ENCODE measurements at places on chromosomes 2 and 18.

DNA sequence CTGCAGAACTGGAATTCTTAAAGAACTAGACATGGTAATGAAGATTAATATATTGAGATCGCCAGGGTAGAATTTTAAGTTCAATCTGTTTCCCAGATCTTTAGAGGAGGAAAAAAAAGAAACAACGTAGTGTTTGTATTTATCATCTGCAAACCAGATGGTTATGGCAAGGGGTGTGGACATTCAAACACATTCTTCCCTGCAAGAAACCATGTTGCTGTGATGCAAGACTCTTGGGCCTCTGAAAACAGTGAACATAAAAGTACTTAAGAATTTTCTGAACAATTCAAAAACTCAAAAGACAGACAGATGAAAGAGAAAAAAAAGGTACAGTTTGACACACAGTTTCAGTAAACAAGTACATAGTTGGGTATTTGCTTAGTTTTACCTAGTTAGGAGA is 35.6 kb downstream of the COL5A2 start:
- no peak for DNase-seq

DNA sequence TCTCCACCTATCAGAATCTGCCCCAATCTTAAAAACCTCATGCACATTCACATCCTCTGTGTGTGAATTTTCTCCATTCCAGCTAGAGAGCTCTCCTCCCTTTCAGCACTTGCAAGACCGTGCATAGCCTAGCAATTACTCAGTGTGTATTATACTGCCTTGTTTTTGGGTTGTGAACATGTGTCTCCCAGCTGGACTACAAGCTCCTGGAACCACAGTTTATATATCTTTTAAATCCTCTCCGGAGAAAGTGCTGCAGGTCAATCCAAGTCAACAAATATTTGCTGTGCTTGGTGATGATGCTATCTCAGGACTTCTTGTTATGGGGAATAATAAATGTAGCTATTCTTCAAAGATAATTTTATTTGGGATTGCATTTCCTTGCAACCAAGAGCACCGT is 58.2 kb upstream of the MEX3C start:
- DNase-seq: no peak

DNA sequence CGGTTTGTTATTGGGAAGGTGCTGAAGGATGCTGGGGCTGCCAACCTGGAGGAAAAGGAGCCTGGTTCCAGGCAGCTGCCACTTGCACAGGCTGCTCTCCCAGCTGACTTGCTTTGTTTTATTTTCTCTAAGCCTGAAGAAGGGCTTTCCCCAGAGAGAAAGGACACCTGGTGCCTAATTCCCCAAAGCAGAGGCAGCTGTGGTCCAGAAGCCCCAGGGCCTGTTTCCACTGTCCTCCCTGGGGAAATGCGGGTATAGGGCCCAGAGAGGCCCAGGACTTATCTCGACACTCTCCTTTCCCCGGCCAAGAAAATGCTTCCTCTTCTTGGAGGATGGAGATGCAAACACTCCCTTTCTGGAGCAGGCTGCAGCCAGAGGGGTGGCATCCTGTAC is 30.1 kb downstream of the INO80C start:
- DNase-seq: no peak

DNA sequence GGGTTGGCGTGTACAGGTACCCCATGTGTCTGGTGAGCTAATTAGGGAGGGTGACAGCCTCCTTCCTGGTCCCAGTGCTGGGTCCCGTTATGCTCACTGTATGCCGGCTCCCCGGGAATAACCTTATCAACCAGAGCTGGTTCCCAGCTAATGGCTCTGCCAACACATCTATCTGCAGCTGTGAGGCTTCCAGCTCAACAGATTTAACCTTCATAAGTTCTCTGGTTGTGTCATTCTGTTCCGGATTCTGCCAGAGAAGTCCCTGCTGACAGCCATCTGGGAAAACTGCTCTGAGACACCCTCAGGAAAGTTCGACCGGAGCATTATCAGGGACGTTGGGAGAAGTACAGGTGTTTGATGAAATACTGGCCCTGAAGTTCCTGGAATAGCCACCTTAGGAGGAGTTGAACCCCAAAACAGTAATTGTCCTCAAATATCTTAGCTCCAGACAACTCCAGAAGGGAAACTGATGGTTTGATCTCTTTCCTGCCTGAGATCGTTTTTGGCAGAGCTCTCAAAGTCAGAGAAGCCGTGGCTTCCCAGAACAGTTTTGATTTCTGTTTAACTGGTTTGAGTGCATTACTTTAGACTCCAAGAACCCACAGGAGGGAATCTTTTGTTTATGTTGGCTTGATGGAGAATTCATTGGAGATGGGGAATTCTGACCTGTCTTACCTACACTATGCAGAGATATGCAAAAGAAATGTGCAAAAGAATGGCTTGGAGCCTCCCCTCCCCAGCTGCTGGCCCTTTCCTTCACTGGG is 39.4 kb upstream of the TXNDC2 start:
- DNase-seq: no peak

DNA sequence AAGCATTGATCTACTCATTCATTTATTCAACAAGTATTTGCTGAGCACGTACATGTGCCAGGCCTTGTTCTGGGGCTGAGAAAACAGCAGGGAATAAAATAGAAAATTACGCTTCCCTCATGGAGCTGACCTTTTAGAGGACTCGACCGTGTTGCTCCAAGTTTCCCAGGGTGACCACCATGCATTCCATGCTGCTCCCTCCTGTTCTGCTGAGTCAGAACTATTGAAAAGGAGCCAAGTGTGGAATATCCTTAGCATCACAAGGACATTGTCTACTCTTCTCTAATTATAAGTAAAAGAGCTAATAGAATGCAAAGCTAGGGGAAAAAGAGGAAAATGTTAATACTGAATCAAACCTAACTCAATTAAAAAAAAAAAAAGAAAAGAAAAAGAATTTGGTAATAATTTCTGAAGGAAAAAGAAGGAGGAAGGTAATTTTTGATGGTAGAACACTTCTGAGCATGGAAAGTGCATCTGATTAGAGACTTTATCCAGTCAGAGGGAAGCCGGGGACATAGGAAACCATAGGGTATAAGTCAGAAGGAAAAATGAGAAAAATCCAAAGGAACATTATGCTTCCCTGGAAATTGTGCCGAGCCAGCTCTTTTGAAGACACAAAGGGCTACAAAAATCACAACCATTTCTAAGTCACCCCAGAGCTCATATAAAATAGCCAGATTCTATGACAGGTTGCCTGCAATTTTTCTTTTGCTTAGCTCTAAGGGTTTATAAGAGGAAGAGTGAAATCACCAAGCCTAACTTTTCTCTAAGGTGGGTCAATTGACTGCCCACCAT is 339.4 kb downstream of the RND3 start:
- DNase-seq: no peak

DNA sequence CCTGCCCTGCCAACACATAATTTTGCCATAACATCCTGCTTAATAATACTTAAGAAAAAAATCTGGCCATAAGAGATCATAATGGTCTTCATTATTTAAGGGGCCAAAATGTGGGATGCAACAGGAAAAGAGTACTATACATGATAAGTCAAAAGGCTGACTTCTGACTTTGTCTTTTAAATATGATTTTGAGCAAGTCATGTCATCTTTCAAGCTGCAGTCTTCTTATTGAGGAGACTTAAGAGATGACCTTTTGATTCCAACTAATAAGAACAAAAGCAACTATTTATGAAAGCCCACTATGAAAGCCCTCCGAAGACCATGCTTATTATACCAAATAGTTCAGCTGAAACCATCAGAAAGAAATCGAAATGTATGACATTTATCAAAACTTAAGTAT is 41.6 kb downstream of the PUM2 start:
- DNase-seq: no peak

GRCh38 chr2:157271590-157272203 is 14.2 kb downstream of the GALNT5 start:
- no peak for DNase-seq

GRCh38 chr2:210224941-210225672 is at the start of gene ACADL:
Gene ACADL, minus strand, starts transcription at chr2:210225447. Its CDS starts 184 bp downstream, at chr2:210225263.
- DNase-seq: peak; percentile 32

DNA sequence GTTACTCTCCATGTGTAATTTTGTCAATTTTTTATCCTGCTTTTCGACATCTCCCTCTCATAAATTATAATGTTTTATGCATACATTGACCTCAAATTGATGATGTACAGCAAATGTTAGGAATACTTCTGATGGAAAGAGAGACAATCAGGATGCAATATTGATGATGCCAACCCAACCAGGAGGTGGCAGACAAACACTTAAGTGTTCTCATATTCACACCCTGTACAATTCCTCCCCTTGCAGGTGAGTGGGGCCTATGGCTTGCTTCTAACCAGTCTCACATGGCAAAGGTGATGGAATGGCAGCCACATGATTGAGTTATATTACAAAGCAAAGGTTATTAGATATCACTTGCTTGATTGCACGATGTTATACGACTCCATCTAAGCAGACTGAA is 594.3 kb upstream of the REG3G start:
- DNase-seq: no peak

GRCh38 chr2:20303966-20304365 is 46.7 kb downstream of the PUM2 start:
- no peak for DNase-seq

GRCh38 chr2:437756-438393 is 150.0 kb upstream of the ALKAL2 start:
- no peak for DNase-seq

DNA sequence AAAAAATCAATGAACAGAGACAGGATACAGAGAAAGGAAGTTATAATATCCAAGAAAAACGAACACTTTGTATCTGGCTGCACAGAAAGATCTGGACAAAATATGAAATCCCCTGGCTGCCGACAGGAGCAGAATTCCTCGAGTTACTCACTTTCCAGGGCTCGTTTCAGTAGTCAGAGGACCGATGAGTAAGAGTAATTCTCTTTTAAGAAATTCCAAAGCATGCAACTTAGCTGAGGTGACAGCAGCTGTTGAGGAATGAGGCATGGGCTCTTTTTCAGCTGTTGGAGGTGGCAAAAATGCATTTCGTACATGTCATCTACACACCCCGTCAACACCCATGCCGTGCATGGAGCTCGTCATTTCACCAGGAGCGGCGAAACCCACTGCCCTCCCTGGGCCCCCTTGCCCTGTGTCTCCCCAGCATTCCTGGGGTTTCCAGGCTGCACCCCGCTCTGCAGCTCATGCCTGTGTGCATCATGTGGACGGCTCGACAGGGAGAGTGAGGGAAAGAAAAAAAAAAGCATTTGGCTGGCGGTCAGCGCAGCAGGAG is 210.8 kb upstream of the SMIM21 start:
- no peak for DNase-seq

GRCh38 chr18:7824970-7825369 is 257.9 kb downstream of the PTPRM start:
- DNase-seq: no peak

Data from NCI-H460 (cell line).